ENCODE measurements at places on chromosomes 2 and 18.
A peak's percentile ranks its signal among the peaks of the same experiment; 100 is the strongest.

DNA sequence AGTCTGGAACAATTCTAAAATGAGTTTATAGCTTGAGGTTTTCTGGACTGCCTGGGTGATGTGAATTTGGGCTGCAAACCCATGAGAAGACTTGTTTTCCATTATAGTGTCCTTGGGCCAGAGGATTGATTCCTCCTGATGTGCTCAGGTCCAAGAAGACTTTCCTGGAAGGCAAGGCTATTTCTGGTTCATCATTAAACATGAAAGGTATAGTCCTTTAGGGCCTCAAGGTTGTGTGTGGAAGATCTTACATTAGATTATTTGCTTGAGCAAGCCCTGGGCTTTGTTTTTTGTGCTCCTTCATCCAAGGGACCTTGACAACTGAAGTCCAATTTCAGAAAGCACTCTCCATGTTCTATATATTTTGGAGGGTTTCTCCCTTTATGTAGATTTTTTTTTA lies 26.8 kb upstream of the NEDD4L start:
- DNase-seq = no peak

- DNase-seq = no peak
Observed at GRCh38 chr2:37775908-37776250, 104.4 kb upstream of the CDC42EP3 start.

DNA sequence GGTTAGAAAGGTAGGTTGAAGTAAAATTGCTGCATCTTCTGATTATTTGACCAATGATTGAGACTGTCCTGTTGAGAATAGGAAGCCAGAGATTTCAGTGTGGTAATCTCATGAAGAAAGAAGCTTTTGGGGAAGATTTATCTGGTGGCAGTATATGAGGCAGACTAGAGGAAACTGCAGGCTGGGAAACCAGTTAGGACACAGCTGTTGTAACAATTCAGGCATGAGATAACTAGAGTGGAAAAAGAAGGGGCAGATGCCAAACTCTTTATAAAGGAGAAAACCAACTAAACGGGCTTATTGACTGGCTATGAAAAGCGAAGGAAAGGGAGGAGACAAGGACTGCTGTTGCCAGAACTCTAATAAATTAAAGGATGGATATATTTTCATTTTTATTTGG lies 155.6 kb downstream of the TTC27 start:
- DNase-seq = no peak

DNA sequence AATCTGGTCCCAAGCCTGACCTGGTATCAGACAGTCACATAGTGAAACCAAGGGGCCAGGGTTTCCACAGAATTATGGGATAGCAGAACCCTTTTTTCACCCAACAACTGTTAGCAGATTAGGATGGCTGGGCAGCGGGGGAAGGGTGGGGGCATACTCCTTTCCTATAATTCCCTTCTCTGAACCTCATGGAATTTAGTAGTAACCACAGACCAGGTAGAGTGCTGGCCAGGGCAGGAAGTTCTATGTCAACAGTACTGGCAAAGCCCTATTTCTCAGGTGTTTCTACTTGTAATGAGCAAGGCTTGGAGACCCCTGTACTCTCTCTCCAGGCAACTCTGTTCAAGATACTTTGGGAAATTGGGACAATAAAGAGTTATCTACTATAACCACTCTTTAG lies 174.6 kb downstream of the THADA start:
- no peak for DNase-seq

DNA sequence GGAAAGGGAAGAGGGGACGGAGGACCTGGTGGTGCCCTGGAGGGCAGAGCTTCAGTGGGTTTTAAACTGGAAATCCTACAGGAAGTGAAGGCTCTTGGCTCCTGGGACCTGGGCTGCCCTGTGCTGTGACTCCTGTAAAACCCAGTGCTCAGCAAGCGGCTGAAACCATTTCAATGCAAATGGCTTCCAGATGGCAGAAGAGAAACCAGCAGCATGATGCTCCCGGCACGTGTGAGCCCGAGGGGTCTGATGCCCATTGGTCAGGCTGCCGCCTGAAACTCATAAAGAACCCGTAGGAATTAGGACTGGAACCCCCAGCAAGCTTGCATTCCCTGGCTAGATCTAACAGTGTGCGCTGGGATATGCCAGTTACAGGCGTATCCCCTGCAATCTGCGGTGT lies 109.2 kb upstream of the THOC1 start:
- no peak for DNase-seq

GRCh38 chr2:196513796-196514526 lies 125.6 kb upstream of the CCDC150 start:
- no peak for DNase-seq

- peak; percentile 46 for DNase-seq
Observed at GRCh38 chr2:47072018-47072691, 83.0 kb downstream of the STPG4 start.

DNA sequence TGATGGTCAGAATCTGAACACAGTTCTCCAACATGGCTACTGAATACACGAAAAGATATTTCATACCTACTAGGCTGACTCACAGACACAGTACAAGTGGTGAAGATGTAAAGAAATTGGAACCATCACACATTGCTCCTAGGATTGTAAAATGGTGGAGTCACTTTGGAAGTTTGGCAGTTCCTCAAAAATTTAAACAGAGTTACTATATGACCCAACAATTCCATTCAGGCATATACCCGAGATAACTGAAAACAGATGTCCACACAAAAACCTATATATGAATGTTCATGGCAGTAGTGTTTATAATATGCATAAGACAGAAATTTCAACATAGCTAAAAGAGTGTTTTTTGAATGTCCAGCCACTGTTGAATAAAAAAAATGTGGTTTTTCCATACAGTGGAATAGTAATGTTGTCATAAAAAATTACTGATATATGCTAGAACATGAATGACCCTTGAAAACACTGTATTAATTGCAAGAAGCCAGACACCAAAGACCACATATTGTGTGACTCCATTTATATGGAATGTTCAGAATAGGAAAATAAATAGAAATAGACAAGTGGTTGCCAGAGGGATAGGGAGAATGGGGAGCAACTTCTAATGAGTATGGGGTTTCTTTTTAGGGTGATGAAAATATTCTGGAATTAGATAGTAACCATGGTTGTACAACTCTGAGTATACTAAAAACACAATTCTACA lies 10.1 kb downstream of the RMP24 start:
- DNase-seq = no peak

GRCh38 chr18:49020129-49020528 lies 69.4 kb upstream of the SMAD7 start:
- DNase-seq = no peak

GRCh38 chr2:218217360-218218267 lies 625 bp downstream of the ARPC2 start:
- peak; percentile 48 for DNase-seq
